Activated CD8-positive, alpha-beta T cell treated with anti-CD3 and anti-CD28 coated beads for 36 hours (primary cell): ENCODE measurements at places on chromosomes 13 and 19.

DNA sequence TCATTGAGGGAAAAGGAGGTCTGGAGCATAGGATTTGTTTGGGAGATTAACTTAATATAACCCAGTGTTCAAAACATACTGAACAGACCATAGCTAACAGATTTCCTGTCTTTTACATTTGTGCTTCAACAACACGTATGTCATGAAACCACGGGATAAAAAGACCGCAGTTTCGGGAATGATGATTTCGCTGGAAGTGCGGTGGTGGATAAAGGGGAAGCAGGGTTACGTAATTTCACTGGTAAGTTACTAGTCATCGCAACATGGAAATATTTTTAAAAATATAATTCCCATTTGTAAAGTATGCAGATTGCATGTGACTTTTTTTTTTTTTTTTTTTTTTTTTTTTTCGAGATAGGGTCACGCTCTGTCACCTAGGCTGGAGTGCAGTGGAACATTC lies 237.4 kb downstream of the LMO7 start:
- no peak for DNase-seq

DNA sequence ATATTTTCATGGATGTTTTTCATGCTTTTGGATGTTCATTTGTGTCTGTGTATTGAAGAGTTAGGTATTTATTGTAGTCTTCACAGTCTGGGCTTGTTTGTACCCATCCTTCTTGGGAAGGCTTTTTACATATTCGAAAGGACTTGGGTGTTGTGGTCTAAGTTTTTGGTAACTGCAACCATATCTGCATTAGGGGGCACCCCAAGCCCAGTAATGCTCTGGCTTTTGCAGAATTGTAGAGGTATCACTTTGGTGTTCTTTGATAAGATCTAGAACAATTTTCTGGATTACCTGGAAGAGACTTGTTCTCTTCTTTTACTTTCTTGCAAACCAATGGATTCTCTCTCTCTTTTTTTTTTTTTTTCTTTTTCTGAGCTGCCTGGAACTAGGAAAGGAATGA lies 581.3 kb downstream of the DACH1 start:
- DNase-seq: peak; percentile 31

- no peak for DNase-seq
These were observed 139.0 kb downstream of the RAP2A start for GRCh38 chr13:97573011-97573410.

- DNase-seq: no peak
These were observed 88.8 kb upstream of the MAB21L1 start for GRCh38 chr13:35565273-35565672.

DNA sequence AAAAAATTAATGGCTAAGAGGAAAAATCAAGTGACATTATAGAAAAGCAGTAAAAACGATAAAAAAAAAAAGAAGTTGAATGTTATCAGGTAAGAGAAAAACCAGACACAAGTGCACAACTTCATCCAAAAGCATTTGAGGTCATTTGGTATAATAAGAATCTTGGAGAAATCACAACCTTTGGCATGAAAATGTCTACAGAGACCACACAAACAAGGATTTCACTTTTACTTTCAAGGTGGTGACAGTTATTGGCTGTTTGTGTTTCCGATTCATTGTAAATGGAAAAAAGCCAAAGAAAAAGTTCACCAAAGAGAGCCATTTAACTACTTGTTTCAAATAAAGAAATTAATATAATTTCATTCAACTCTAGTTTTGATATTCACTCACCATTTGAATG lies 1193.5 kb downstream of the PCDH9 start:
- DNase-seq: no peak

- no peak for DNase-seq
These were observed 14.7 kb downstream of the ADGRE2 start for GRCh38 chr19:14763497-14764145.

DNA sequence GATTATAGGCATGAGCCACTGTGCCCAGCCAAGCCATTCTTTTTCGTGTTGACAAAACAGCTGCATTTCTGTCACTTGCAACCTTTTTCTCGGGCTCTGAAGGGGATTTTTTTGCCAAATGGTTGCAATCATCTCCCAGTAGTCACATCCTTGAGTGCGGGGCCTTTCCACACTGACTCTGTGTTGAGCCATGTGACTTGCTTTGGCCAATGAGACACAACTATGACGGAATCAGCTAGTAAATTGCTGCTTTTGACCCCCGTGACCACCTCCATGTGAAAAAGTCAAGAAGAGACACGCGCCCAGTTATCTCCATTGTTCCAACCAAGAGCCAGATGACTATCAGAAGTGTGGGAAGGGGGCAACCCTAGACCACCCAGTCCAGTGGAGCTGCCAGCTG lies 18.3 kb downstream of the NPHS1 start:
- no peak for DNase-seq

DNA sequence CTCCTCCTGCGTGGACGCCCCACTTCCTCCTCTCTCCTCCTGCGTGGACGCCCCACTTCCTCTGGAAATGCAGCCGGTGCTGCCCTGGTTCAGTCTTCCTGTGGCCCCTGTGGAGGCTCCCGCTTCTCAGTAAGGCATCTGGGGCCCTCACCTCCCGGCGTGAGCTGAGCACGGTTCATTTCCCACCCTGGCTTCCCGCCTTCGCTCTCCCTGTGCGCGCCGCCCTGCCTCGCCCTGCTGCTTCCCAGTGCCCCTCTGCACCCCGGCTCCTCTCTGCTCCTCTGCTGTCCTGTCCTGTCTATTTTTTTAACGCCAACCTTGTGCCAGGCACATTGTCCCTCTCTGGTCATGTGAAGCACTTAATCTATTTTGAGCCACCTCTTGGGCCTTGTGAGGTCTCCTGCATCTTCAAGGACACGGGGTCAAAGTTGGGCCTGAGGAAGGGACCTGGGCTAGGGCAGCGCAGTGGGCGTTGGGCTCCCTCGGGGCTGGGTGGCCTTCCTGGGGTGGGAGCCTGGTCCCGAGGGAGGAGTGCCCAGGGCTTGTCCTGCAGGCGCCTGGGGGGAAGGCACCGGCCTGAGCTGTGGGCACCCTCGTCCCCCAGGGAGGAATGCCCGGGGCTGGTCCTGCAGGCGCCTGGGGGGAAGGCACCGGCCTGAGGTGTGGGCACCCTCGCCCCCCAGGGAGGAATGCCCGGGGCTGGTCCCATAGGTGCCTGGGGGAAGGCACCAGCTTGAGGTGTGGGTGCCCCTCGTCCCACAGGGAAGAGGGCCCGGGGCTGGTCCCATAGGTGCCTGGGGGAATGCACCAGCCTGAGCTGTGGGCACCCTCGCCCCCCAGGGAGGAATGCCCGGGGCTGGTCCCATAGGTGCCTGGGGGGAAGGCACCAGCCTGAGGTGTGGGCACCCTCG lies 13.0 kb downstream of the HCN2 start:
- no peak for DNase-seq

GRCh38 chr19:30144242-30144758 lies 202.3 kb downstream of the URI1 start:
- DNase-seq: no peak

GRCh38 chr13:100275746-100276145 lies 186.9 kb downstream of the PCCA start:
- no peak for DNase-seq

GRCh38 chr19:55259540-55260210 lies 858 bp upstream of the PPP6R1 start:
- DNase-seq: no peak
